Stimulated activated naive CD4-positive, alpha-beta T cell treated with Interleukin-2 at 50 U/mL for 16 hours (primary cell): ENCODE measurements at places on chromosomes 11 and 22.
A peak's percentile ranks its signal among the peaks of the same experiment; 100 is the strongest.

DNA sequence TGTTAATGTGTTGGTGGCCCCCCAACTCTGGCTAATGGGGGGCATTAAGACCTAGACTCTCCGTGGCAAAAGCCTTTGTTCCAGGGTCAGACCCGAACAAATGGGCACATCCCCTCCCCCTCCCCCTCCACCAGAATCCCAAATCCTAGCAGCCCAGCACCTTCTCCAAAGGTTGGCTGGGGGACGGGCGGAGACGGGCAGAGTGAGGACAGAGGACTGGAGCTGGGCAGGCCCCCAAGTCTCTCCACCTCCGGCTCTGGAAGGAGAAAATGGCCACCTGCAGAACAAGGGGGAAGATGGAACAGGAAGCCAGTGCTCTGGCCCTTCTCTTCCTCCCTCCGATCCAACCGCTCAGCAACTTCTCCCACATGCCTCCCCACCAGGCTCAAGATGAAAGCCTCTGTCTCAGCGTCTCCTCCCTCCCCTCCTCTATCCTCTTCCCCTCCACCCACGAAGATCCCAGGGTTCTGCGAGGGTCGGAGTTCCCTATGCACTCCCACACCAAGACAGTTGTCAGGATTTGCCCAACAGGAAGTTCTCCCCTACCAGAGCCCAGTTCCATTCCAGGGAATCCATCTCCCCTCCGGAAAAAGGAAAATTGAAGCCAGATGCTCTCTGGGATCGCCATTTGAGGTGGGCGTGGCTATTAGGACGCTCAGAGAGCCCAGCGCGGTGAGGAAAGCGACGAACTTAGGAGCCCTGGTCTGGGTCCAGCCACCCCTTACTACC lies 20.1 kb downstream of the ADA2 start:
- DNase-seq = no peak

DNA sequence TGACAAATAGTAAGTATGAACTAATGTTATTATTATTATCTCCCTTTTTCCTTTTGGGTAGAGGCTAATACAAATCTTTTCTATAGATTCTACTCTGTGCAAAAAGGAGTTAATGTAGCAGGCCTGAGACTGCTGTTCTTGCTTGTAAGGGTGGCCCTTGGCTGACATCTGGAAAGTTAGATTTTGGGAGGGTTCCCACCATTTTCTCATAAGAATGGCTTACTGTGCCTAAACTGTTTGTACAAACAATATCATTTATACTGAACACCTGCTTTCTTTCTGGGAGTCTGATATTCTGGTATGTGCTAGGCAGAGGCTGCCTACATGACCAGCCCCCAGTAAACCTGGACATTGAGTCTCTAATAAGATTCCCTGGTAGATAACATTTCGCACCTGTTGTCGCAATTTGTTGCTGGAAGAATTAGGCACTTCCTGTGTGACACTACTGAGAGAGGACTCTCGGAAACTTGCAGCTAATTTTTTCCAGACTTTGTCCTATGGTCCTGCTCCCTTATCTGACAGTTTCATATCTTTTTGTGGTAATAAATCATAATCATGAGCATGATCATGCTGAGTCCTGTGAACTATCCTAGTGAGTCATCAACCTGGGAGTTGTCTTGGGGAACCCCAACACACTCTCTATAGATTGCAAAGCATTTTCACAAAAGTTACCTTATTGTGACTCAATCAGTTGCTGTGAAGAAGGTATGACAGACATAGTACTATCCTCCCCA lies 257.7 kb upstream of the CCDC90B start:
- no peak for DNase-seq

DNA sequence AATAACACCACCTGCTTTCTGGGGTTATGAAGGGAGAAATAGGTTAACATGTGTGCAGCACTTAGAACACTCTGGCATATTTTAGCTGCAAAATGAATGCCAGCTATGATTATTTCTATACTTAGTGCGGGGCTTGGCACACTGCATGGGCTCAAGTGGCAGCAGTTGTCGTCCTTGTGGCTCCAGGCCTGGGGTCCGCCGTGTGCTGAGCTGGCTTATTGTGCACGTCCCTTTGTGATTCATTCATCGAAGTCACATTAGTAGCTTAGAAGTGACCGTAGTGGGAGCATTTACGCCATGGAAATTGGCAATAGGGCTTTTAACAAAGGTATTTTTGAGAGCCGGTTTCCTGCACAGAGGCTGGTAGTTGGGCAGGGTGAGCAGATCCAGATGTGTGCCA lies 4.2 kb downstream of the RASD2 start:
- DNase-seq = no peak

DNA sequence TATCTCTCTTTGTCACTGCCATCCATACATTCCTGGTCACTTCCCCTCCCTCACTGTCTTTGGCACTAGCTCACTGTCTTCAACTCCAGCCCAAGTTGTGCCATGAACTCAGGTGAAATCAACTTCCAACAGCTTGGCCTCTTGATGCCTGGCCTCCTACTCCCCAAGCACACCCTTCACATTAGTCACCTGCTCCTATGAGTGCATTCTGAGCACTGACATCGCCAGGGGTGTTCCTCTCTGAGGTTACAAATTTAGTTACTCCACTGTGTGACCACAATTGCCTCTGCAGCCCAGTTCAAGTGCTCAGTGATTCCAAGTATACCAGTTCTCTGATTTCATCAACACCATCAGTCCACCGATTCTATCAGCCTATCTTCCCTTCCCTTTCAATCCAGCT lies 10.8 kb downstream of the DRD2 start:
- no peak for DNase-seq

- no peak for DNase-seq
These were observed 214.2 kb downstream of the LARGE1 start for GRCh38 chr22:33706100-33706499.

- DNase-seq = no peak
These were observed 28.7 kb upstream of the LMO1 start for GRCh38 chr11:8292351-8292750.

DNA sequence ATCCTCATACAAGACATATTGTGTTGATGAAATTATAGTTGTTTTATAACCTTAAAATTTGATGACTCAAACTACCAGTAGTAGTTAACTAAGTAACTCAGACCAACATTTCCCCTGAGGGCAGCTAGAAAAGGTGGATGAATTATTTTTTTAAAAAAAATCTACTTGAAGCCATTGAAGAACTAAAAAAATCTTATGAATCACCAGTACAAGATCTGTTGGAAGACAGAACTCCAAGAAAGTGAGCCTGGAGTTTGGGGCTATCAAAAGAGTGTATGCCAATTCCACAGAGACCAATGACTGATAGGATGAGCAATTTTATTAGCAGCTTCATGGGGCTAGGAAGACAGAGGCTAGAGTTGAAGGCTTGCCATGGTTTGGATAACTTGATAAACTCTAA lies 72.4 kb downstream of the CYP2R1 start:
- no peak for DNase-seq

DNA sequence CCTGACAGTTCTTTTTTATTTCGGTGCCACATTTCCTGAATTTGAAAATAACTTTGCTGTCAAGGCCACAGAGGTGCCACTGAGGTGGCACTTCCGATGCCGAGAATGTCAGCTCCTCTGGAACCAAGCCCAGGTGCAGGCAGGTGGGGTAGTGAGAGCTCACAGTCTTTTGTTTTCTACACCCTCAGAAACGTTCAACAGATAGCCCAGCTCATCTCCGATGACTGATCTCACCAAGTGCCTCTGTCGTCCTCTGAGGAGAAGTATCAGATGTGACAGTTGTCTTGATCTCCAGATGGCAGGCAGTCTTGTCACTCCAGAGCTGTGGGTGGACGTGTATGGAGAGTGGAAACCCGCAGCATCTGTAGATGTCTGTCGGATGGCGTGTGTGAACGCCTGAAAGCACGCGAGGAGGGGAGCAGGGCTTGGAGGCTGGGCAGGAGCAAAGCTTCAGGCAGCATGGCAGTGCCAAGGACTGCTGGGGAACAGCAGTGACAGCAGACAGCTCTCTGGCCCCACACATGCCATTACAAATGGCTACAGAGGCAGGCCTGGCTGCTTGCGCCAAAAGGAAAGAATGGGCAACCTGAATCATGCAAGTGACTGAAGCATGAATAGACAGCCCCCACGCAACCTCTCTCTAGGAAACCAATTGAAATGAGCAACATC lies 877.0 kb downstream of the OPCML start:
- no peak for DNase-seq

- DNase-seq = no peak
These were observed 2.5 kb upstream of the IGLL5 start for GRCh38 chr22:22884888-22885840.

GRCh38 chr11:125376856-125377255 lies 119.2 kb downstream of the FEZ1 start:
- DNase-seq = no peak

- no peak for DNase-seq
These were observed 24.8 kb downstream of the CNTF start for GRCh38 chr11:58647141-58647699.

DNA sequence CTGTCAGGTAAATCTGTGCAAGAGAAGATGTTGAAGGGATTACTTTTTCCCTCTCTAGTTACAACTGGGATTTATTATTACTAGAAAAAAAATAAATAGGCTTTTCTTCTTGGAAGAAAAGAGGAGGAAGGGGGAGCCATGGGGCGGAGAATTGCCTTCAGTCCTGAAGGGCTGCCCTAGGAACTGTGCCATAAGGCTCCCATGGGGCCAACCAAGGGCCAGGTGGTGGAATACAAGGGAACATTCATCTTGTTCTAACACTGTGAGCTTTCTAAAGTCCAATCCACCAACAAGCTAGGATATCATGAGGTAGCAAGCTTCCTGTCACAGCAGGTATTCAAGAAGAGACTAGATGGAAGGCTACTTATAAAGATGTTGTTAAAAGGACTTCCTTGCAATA lies 24.8 kb upstream of the NRIP3 start:
- no peak for DNase-seq

DNA sequence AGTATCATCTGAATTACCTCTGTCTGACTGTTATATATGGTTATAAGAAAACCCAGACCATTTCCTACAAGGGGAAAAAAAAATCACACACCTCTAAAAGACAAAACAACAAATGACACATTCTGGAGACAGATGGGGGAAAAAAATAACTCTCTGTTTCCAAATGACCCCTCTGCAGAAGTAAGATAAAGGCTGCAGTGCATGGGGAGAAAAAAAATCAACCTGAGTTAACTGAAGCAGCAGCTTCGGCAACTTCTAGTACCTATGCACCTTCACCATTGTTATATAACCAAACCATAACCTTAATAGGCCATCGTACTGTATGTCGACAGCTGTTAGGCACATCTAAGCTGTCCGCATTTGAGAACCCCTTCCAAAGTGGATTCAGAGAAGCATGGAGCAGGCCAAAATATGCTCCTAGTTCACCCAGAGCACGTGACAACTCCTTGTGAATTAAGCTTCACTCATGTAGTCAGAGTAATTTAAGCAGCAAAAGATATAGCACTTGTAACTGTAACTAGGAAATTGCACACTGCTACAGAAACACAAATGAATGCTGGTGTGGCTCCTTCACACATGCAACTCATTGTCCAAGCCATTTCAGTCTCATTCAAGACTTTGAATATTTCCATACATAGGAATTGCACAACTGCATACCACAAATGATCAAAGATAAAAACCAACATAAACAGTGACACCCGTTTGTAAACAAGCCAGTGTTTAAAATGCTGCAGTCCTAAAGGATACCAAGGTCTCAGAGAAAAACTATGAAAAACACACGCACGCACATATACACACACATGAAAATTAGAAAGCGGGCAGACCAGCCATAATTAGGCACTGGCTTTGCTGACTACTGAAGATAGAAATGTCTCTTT lies 2.7 kb downstream of the SIK3 start:
- no peak for DNase-seq

DNA sequence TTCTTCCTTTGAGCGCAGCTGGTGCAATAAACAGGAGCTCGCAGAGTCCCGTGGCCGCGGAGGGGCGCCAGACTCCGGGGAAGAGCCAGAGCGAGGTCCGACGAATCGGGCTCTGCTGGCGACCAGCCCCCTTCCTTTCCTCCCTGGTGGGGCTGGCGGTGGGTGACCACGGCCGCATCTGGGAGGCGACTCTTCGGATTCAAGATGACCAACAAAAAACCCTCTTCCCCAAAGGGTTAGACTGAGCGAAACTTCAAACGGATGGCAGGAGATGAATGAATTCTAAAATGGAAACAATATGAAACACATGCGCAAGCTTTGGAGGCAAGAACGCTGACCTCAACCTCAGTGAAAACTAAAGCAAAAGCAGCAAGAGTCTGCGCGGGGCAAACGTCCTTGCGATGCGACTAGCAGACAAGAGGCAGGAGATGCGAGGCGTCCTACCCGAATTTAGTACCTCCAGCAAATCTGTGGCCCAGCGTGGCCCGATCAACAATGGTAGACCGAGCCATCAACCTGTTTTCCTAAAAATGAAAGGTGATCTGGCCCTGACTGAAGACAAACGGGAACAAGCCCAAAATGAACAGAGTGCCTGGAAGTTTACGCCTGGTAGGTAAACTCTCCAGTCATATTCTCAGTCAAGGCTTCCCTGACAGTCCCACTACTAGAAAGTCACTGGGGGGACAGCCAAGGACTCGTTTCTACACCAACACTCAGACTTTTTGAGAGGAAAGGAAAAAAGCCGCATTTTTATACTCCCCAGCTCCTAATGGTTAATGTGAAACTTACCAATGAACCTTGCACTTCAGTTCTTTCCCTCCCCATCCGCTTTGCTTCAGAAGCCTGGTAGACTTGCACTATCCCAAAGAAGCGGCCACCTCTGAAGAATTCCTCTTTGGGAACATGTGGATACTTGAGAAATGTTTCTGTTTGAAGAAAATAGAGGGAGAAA lies 11.6 kb downstream of the MMP3 start:
- DNase-seq = no peak

GRCh38 chr11:67020949-67021348 lies 2.0 kb upstream of the SYT12 start:
- DNase-seq = no peak

- DNase-seq = peak; percentile 77
These were observed 6.0 kb upstream of the CCDC188 start for GRCh38 chr22:20156611-20157429.

GRCh38 chr11:62399878-62400266 lies 19.0 kb upstream of the SCGB1A1 start:
- no peak for DNase-seq

- no peak for DNase-seq
These were observed 23.8 kb downstream of the KCNQ1 start for GRCh38 chr11:2468363-2469235.

DNA sequence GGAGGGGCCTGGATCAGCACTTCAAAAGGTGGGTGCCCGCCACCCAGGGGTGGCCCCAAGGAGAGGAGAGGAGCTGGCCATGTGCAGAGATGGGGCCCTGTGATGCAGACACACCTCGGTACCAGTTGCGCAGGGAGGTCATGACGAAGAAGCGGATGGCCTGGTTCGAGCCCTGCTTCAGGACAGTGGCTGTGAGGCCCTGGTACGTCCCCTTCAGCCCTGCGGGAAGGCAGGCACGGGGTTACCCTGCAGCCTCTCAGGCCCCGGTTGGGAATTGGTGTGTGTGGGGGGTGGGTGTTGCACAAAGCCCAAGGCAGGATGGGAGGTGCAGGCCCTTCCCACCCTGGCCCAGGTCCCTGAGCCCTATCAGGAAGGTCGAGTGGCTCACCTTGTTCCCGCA lies 1.8 kb downstream of the SLC25A1 start:
- DNase-seq = no peak
